ENCODE measurements at places on chromosomes 13 and 19. TPM values are rescaled to one million over a fixed set of nuclear protein-coding genes. Genes with fewer than 3 reads are reported as not detected.

GRCh38 chr13:112979406-112979902 lies 10.4 kb downstream of the MCF2L start:
- peak overlapping the region; percentile 34 for H3K4me3 ChIP-seq
- no peaks in the 10 kb centered on the region for H3K4me1 ChIP-seq
- H3K27ac ChIP-seq, result peak overlapping the region; percentile 79
- no peak for DNase-seq
- H3K27me3 ChIP-seq, result no peaks in the 10 kb centered on the region
- H3K36me3 ChIP-seq, result no peaks in the 10 kb centered on the region

DNA sequence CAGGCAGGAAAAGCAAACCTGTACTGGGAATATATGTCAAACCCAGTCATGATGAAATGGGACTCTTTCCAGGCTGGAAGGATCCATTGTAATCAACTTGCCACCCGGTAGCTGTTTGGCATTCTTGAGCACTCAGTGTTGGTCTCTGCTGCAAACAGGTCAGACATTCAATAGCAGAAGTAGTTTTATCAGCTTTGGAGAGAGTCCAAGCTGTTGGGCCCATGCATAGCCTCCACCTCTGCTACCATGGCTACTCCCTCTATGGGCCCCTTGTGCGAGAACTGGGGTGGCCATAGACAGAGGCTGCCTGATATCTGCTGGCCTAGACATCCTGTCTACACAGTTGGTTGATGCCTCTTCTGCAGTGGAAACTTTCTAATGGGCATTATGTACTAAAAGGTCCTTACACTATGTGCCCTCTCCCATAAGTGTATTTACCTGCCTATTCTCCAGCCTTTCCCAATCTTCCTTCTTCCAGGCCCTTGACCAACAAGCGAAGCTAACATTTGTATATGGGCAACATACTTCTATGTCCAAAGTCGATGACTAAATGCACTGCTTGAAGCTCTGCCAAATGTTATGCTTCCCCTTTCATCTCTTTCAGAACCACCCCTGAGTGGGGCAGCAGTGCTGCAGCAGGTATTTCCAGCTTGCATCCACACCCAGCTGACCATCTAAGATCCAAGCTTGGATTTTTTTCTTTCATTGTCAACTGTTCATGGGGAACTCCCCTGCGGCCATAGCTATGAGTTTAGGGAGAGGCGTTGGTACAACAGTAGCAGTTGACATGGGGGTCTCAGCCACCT lies 5.3 kb upstream of the RNF6 start:
- no peak for DNase-seq
- no peaks in the 10 kb centered on the region for H3K4me1 ChIP-seq
- H3K27me3 ChIP-seq, result no peaks in the 10 kb centered on the region
- H3K36me3 ChIP-seq, result no peaks in the 10 kb centered on the region
- H3K4me3 ChIP-seq, result no peak overlapping the region
- no peak overlapping the region for H3K27ac ChIP-seq

DNA sequence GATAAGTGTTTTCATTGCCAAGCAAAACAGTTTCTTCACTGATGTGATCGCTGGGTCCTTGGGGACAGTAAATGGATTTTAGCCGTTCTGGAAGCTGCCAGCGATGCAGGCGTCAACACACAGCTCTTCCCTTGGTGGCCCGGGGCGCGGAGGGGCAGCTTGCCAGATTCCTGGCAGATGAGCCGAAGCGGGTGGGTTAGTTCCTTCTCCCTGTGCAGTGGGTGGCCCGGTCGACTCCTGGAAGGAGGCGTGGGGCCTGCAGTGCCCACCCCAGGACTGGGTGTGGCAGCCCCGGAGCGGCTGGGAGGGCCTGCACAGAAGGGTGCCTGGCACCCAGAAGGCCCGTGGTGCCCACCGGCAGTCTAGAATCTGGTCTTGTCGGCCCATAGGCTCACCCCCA lies 69.0 kb downstream of the KDM4B start:
- H3K27ac ChIP-seq, result no peak overlapping the region
- H3K27me3 ChIP-seq, result no peaks in the 10 kb centered on the region
- no peak for DNase-seq
- H3K36me3 ChIP-seq, result peaks cover 53% of the 10 kb centered on the region
- peaks cover 45% of the 10 kb centered on the region for H3K4me1 ChIP-seq

DNA sequence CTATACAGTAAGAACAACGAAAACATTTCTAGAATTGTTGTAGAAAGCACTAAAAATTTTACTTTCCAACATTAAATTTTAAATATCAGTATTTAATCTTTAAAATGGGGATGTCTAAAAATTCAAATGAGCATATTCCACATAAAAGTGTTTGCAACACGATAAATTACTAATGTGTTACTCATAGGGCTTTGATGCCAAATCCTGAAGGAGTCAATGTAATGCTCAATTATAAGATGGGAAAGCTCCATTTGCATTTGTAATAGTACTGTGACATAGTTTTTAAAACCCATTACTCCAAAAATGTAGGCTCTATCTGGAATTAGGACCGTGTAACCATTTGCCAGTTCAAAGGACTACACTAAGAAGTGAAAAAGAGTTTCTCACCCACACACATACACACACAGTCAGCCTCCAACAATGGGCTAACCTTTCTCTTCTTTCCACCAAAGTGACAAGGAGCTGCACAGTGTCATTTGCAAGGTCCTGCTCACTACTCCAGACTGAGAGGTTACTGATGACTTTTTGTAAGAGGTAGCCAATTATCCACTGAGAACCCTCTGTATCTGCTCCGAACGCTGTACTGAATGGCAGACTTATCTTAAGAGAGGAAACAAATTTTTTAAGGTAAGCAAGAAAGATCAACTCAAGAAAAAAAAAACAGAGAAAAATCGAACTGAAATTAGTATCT lies 26.1 kb upstream of the EEF1AKMT1 start:
- no peak overlapping the region for H3K27ac ChIP-seq
- peaks cover 12% of the 10 kb centered on the region for H3K36me3 ChIP-seq
- H3K4me1 ChIP-seq, result no peaks in the 10 kb centered on the region
- H3K27me3 ChIP-seq, result no peaks in the 10 kb centered on the region
- no peak overlapping the region for H3K4me3 ChIP-seq

DNA sequence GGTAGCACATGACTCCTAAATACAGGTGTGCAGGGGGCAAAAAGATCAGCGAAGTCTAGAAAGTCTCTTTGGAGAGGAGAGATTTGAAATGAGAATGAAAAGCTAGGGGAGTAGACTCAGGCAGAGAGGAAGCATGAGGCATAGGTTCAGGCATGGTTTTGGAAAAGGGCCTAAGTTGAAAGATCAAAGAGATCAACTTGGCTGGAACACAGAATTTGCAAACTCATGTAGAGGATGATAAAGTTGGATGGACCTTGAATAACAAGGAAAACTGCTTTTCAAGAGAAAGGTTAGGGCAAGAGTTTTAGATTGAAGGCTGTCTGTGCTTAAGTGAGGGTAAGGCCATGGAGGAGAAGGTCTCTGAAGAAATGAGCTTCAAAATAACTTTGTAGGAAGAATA lies 47.4 kb upstream of the UBAC2 start:
- no peaks in the 10 kb centered on the region for H3K27me3 ChIP-seq
- DNase-seq, result no peak
- H3K4me1 ChIP-seq, result no peaks in the 10 kb centered on the region
- H3K36me3 ChIP-seq, result no peaks in the 10 kb centered on the region
- H3K27ac ChIP-seq, result no peak overlapping the region

The CLN5 gene
- 15.8 TPM for total RNA-seq

GRCh38 chr19:38989066-38989605 lies 13.6 kb upstream of the FBXO17 start:
- H3K27ac ChIP-seq, result no peak overlapping the region
- no peaks in the 10 kb centered on the region for H3K27me3 ChIP-seq
- H3K4me1 ChIP-seq, result no peaks in the 10 kb centered on the region
- H3K4me3 ChIP-seq, result no peak overlapping the region

- no peak for DNase-seq
- H3K27ac ChIP-seq, result no peak overlapping the region
- no peaks in the 10 kb centered on the region for H3K27me3 ChIP-seq
These were observed 673.7 kb upstream of the MIR17HG start for GRCh38 chr13:90673746-90674145.
